ENCODE measurements at places on chromosomes 6 and 20.

DNA sequence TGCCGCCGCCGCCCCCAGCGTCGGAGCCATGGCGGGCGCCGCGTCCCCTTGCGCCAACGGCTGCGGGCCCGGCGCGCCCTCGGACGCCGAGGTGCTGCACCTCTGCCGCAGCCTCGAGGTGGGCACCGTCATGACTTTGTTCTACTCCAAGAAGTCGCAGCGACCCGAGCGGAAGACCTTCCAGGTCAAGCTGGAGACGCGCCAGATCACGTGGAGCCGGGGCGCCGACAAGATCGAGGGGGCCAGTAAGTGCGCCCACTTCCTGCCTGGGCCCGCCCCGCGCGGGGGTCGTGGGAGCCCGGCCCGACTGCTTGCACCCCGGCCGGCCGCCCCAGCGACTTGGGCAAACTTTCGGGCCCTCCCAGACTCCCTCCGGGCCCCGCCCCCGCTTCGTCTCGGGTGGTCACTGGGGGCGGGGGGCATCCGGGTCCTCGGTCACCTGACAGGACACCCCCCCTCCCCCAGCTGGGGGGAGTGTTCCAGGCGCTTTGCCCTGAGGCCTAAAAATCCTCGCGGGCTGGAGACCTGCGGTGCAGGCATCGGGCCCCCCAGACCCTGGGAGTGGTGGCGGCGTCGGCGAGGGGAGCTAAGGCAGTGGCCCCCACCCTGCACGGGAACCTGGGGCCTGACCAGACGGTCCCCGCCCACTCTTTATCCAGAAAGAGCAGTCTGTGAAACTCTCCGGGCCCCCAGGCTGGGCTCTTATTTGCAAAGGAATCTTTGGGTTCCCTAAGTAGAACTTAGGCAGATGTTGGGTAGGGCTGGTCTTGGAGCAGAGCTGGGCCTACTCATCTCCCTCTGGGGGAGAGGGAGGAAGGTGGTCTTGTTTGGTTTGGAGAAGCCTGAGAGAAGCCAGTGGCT lies 501 bp downstream of the PLCG1 start:
- peak; percentile 40 for DNase-seq

GRCh38 chr6:21664314-21665109 lies 71.0 kb downstream of the SOX4 start:
- no peak for DNase-seq

GRCh38 chr6:135221042-135221441 lies 39.9 kb downstream of the MYB start:
- no peak for DNase-seq

- DNase-seq = no peak
These were observed 28.9 kb upstream of the SLC22A3 start for GRCh38 chr6:160319246-160319645.

DNA sequence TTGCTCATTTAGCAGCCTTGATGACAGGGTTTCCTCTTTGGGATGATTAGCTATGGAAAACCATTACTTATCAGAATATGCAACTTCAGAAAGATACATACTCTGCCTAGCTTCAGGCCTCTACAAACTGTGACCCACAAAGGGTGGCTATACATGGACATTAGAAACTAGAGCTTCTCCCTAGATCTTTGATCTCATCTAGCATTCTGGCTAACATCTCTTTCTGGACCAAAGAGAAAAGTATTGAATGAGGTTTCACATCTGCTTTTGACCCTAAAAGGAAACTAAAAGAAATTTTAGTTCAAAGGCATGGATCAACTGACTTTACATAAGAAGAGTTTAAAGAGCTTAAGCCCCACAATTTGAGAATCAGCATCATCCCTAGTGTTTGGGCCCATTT lies 12.4 kb upstream of the HMGN3 start:
- no peak for DNase-seq

DNA sequence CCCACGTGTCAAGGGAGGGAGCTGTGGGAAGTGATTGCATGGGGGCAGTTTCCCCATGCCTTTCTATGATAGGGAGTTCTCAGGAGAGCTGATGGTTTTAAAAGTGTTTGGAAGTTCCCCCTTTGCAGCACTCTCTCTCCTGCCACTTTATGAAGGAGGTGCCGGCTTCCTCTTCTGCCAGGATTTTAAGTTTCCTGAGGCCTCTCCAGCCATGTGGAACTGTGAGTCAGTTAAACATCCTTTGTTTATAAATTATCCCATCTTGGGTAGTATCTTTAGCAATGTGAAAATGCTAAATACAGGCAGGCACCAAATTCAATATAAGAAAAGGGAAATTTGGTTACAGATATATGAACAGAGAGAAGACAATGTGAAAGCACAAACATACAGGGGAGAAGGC lies 96.4 kb upstream of the EPHA7 start:
- DNase-seq = no peak

GRCh38 chr20:17636523-17637412 lies 45.3 kb downstream of the RRBP1 start:
- DNase-seq = no peak

- no peak for DNase-seq
These were observed 15.7 kb downstream of the BRD2 start for GRCh38 chr6:32983964-32984621.

GRCh38 chr20:3121271-3121911 lies 36.9 kb upstream of the AVP start:
- no peak for DNase-seq

- no peak for DNase-seq
These were observed 368.5 kb upstream of the SYNCRIP start for GRCh38 chr6:86010915-86011786.

DNA sequence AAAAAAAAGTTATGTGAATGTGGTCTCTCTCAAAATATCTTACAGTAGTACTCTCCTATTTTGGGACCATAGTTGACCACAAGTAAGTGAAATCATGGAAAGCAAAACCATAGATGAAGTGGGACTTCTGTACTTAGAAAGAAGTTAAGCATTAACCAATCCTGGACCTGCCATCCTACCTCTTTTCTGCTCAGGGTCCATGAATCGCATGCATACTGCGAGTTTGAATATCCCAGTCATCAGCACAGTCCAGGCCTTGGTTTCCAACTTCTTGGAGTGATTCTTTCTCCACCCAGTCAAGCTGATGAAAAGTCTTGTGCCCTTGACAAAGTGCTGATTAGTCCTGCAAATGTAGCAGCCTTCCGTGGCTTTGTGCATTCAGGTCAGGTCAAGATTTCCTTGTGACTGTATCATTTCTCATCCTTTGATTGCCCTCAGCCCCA lies 46.0 kb downstream of the RNF217 start:
- no peak for DNase-seq

- DNase-seq = peak; percentile 38
These were observed 89.3 kb downstream of the HAO1 start for GRCh38 chr20:7850775-7851490.
